ENCODE measurements at places on chromosomes 5 and 9. TPM values are rescaled to one million over a fixed set of nuclear protein-coding genes. Genes with fewer than 3 reads are reported as not detected.

The ARSI gene
- 2.3 TPM for polyA plus RNA-seq

The SLC6A18 gene
- 0.24 TPM for polyA plus RNA-seq

The SMIM33 gene
- not detected for polyA plus RNA-seq

The CD72 gene
- 3.3 TPM for polyA plus RNA-seq

The SPINK1 gene
- polyA plus RNA-seq: 9.0 TPM

The CENPH gene
- 23.3 TPM for polyA plus RNA-seq

DNA sequence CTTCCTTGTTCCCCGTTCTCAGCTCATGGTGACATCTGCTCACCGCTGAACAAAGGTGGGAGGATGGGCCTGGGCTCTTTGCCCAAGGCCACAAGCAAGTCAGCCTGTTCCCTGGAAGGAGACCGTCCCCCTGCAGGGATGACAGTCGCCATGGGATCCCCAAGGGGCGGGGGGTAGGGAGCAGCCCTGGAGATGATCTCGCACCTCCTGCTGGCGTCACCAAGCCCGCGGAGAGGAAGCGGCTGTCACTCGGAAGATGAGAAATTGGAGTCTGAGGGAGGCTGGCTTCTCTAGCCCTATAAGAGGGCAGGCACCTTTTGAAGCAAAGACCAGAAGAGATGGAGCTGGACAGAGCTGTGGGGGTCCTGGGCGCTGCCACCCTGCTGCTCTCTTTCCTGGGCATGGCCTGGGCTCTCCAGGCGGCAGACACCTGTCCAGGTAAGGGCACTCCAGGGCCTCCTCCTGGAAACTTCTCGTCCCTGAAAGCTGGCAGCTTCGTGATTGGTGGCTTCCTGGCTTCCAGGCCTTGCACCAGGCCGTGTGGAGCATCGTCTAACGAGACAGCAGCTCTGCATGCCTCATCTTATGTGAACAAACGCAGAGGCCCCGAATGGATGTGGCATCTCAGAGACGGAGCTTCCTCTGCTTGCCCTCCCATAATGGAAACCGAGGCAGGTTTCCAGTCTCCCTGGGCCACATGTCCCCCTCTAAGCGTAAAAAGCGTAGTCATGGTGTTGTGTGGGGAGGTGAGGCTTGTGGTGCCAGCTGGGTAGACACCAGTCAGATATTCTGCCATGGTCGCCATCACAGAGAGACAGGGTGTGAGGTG, at the start of gene FCN2:
TSS of gene FCN2 (plus strand) at position 327 of the 829 bp plus-strand sequence. CDS start at position 339, 12 bp downstream.
- DNase-seq: no peak

DNA sequence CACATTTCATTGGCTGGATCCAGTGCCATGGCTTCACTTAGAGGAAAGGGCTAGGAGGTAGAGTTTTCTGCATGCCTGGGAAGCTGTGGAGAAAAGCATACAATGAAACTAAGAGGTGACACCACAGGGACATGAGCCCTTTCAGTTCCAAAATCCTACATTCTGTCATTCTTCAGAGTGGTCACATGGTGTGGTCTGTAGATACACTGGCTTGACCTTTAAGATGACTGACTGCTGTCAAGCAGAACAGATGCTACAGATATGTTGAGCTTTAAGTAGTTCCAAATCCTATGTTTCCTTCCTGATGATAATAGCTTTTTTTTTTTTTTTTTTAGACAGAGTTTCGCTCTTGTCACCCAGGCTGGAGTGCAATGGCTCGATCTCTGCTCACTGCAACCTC, 26.2 kb downstream of the DMRT3 start:
- no peak for DNase-seq

DNA sequence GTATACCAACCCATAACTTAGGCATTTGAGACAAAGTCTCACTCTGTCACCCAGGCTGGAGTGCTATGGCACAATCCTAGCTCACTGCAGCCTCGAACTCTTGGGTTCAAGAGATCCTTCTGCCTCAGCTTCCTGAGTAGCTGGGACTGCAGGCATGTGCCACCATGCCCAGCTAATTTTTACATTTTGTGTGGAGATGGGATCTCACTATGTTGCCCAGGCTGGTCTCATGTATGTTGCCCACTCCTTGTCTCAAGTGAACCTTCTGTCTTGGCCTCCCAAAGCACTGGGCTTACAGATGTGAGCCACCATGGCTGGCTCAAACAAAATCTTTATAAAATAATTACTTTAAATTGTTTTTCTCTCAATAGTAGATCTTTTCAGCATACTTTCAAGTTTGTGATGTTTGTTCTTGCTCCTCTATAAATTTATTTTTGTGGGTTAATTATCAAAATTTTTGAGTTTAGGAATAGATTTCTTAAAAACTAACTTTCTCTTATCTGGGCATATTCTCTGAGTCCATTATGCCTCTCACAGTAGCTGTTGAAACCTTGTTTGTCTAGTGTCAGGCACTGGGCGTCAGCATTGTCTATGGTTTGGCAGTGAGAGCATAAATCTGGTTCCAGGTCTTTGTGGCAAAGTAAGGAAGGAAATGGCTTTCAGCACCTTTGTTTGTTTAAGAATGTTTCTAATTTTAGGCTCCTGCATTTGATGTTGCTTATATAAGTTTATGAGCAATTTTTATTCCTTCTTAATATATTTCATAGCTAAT, 38.7 kb downstream of the NLN start:
- no peak for DNase-seq

- no peak for DNase-seq
Observed at GRCh38 chr9:130422546-130422945, 22.2 kb upstream of the ASS1 start.

GRCh38 chr9:123814496-123814895, 115.4 kb downstream of the DENND1A start:
- no peak for DNase-seq

GRCh38 chr9:30522061-30522460, 1862.4 kb upstream of the ACO1 start:
- DNase-seq: no peak

GRCh38 chr9:21902136-21902535, 92.1 kb downstream of the CDKN2A start:
- DNase-seq: no peak

DNA sequence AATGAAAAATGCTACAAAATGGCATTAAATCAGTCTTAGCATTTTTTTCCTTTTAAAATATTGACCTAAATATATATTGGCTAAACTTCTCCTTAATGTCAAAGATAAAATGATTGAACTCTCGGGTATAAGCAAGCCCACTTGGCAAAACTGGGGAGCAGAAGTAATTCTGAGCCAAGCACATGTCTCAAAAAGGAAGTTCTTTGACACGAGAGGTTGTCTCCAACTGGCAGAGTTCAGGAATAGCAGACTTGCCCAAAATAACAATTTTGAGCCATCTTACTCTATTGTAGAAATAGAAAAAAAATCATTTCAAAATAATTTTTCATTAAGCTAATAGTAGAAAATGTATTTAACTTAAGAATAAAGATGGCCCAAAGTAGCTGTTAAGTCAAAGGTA, 10.4 kb upstream of the MLLT3 start:
- DNase-seq: no peak

GRCh38 chr5:45533663-45534062, 162.5 kb downstream of the HCN1 start:
- DNase-seq: no peak

- DNase-seq: no peak
Observed at GRCh38 chr5:43268188-43268820, 44.9 kb downstream of the HMGCS1 start.
